ENCODE measurements at places on chromosomes 6 and 20.

DNA sequence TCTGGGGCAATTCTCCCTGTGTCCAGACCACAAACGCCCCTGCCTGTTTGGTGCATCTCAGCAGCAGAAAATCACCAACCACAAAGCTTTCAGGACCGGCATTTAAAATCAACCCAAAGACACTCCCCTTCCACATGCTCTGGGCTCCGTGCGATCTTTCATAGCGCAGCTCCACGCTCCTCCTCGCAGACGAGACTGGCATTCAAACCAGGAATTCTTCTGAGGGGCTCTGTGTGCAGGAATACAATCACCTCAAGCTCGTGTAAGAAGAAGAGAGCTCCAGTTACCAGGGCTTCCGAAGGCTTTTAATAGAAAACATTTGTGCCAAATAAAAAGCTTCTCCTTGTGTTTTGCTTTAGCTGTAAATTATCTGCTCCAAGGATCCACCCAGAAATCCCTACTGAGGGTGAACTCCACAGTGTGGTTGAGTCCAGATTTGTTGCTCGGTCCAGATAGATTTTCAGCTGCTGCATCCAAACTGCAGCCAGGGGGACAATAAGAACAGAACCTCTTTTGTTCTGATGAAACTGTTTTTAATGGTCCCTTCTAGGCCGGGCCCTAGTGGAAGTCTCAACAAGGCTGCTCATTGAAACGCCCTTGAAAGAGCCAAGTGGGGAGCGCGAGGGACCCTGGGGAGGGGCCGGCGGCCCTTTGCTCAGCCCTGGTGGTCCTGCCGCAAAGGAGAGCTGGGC lies 16.4 kb upstream of the BMP7 start:
- DNase-seq, result no peak

GRCh38 chr6:31660381-31661261 lies at the start of gene C6orf47:
C6orf47 (minus strand) TSS chr6:31660778; CDS start chr6:31659947, 831 bp downstream.
- DNase-seq, result peak; percentile 80

DNA sequence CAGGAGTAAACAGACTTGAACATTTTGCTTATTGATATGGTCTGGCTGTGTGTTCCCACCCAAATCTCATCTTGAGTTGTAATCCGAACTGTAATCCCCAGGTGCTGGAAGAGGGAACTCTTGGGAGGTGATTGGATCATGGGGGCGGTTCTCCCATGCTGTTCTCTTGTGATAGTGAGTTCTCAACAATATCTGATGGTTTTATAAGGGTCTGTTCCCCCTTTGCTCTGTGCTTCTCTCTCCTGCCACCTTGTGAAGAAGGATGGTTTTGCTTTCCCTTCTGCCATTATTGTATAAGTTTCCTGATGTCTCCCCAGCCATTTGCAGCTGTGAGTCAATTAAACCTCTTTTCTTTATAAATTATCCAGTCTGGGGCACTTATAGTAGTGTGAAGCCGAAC lies 40.0 kb downstream of the MYLIP start:
- peak; percentile 45 for DNase-seq

DNA sequence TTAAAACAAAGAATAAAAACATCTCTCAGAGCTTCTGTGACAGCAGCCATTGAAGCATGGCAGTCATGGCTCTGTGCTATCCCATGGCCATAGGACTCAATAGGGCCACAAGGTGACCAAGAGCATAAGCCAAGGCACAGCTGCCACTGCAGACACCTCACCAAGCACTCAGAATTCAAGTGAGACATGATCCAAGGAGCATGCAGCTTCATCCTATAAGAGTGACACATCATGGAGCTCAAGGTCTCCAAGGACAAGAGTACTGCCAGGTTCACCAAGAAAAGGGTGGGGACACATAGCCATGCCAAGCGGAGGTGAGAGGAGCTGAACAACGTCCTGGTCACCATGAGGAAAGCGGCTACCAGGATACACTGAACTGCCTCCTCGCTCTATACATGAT lies 53.0 kb downstream of the RCAN2 start:
- no peak for DNase-seq

- no peak for DNase-seq
Measured at GRCh38 chr6:120237221-120237620, 887.7 kb upstream of the MAN1A1 start.

DNA sequence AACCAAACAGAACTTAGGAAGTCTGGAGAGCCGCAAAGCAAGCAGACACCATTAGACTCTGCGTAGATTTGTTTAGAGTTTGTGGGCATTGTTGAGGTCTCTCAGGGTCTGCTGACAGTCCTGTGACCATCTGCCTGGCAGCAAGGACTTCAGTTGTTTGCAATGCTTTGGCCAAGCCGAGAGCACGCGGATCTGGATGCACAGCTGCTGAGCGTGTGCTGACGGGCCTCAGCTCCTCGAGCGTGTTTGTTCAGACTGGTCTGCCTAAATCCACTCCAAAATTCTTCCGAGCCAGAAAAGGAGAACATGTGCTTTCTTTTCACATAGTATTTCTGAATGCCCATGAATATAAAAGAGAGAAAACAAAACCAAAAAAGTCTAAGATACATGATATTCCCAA lies 159.0 kb downstream of the ZNF217 start:
- DNase-seq, result no peak

DNA sequence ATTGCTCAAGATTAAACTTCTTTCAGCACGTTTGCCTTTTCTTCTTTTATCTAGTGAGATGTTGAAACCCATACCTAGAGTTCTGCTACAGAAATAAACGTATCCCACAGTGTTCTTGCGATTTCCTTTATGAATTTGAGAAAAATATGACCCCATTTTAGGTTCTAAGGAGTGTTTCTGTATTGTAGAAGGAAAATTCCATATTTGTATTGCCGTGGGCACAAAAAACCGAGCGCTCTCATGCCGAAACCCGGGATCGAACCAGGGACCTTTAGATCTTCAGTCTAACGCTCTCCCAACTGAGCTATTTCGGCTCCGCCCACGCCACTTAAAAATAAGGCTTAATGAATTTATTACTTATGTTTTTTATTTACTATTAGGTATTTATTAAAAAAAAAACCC lies 23.7 kb downstream of the ZNF311 start:
- peak; percentile 84 for DNase-seq
